ENCODE measurements at places on chromosomes 13 and 19.
A peak's percentile ranks its signal among the peaks of the same experiment; 100 is the strongest.

- no peak for DNase-seq
These were observed 7.0 kb downstream of the SERP2 start for GRCh38 chr13:44380404-44381165.

GRCh38 chr19:45780448-45781213 is 1.7 kb downstream of the DMPK start:
- no peak for DNase-seq

DNA sequence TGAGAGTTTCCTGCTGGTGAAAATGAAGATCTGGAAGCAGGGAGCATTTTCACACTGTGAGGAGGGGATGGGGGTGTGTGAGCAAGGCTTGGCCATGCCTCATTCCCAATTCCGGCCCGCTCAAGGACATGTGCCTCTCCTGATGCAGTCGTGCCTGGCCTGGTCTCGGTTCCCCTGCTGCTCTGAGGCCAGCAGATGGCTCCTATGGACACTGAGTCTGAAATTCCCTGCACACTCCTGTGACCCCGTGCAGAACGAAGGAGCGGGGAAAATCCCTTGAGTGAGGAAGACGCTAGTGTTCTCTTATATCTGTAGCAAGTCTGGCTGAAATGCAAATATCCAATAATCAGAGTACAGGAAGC is 363 bp upstream of the ZNF763 start:
- DNase-seq: no peak

DNA sequence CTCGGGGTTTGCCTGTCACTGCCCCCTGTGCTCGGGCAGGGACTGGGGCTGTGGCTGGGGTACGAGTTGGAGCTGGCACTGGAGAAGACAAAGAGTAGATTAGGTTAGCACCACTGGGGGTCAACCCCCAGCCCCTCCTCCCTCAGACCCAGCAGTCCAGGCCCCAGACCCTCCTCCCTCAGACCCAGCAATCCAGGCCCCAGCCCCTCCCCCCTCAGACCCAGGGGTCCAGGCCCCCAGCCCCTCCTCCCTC is 19.1 kb downstream of the ZNF575 start:
- no peak for DNase-seq

DNA sequence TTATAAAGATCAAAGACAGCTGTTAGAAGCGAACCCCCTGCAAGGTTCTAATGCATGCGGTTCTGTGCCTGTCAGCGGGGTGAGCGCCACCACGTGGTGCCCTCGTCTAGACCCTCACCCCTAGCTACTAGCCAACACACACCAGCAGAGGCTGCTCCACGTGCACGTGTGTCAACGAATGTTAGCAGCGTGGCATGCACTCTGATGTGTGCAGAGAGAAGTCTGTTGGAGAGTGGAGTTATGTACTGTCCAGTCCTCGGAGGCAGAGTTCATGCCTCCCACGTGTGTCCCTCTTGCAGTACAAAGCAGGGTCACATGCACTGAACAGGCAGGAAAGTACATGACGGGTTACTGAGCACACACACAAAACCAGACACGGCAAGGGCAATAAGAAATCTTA is 75.0 kb upstream of the SLC15A1 start:
- no peak for DNase-seq

DNA sequence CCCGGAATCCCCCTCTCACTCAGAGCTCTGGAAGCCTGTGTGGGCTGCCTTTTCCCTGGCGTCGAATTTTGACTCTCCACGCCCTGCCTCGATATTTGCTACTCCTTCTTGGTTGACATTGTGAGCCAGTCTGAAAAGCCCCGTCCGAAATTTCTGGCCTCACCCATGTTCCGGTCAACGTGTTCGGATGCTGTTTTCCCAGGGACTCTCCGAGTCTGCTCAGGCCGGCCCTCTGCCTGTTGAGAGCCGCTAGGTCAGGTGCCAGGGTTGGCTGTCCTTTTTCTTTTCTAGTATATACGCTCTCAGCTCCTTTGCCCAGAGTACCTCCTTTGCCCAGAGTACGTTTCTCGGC is 6.8 kb upstream of the DGKH start:
- DNase-seq: no peak

DNA sequence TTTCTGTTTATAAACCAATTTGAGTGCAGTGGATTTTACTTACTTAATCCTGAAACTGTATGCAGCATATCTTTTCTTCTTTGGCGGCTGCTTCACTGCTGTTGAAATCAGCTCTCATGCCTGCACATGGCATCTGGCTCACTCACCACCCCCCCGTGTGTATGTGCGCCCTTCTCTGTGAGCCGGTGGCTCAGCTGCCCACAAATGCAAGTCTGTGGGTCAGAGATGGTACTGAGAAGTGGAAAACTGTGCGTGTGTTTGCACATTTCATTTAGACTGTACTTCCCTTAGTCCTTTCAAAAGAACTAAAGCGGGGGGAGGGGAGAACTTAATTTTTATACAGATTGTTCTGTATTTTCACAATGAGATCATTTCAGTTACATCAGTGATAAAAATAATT is 307.6 kb downstream of the SHISA2 start:
- no peak for DNase-seq

DNA sequence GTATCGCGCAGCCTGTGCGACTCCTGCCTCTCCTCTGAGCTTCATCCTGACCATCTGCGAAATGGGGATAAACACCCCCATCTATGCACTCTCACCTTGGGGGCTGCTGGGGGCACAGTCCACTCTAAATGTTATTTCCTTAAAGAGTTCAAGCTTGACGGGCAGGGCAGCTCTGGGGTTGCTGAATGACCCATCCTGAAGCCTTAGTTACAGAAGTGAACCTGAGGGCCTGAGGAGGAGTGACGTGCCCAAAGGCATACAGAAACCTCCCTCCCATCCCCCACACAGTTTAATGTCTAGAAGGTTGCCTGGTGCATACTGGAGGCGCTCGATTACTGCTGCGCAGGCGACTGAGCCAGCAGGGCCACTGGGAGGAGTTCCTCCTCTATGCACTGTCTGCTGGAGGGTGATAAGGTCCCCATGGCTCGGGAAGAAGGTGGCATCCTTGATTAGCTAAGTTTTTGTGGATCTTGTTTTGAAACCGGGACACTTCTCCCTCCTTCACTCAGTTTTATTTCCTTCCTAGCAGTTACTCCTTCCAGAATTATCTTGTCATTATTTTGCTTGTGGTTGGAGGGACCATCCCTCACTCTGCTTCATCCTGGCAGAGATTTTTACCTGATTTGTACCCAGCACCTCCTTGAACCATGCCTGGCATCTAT is 572 bp upstream of the FKBP8 start:
- peak; percentile 92 for DNase-seq

DNA sequence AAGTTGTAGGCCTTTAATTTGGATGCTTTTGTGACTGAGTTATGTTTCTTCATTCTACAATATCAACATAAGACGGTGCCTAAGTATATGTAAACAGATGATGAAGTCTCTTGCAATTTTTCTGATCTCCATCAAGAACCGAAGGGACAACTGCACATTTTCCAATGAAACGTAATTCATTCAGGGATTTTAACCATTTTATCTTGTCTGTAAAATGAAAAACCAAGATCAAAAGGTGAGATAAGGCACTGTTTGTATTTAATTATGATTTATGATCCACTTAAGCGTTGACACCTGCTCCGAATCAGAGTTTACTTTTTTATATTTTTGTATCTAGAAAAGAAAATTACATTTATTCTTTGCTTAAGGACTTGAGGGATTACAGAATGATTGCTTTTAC is 556.8 kb upstream of the ARGLU1 start:
- DNase-seq: no peak

Data from CMK (cell line).